Natural killer cell (primary cell): ENCODE measurements at places on chromosomes 6 and 20. TPM values are rescaled to one million over a fixed set of nuclear protein-coding genes. Genes with fewer than 3 reads are reported as not detected.

DNA sequence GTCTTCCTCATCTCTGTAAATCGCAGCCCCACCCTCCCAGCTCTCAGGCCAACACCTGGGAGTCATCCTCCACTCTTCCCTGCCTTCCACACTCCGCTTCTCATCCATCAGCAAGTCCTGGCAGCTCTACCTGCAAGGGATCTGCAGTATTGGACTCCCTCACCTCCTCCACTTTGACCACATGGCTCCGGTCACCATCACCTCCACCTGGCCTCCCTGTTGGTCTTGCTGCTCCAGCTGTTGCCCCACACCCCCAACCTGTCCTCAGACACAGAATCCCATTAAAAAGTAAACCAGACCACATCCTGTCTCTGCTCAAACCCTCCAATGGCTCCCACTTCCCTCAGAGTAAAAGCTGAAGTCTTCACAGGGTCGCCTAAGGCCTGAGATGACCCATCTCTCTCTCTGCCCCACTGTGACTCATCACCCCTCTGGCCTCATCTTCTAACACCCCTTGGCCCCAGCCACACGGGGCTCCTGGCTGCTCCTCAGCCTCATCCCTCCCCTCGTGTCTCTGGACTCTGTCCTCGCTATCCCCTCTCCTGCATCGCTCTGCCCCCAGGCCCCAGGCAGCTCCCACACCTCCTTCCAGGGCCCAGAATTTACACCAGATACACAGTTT is 185.1 kb upstream of the SULF2 start:
- no peaks in the 10 kb centered on the region for H3K27me3 ChIP-seq
- H3K27ac ChIP-seq: no peak overlapping the region
- no peak for DNase-seq
- H3K36me3 ChIP-seq: no peaks in the 10 kb centered on the region
- no peaks in the 10 kb centered on the region for H3K4me1 ChIP-seq

The MACROD2 gene
- total RNA-seq: 0.88 TPM

GRCh38 chr6:144746902-144747469 is 461.9 kb downstream of the UTRN start:
- peaks cover 48% of the 10 kb centered on the region for H3K36me3 ChIP-seq
- H3K4me3 ChIP-seq: no peak overlapping the region
- H3K27me3 ChIP-seq: no peaks in the 10 kb centered on the region

The CDSN gene
- total RNA-seq: not detected

DNA sequence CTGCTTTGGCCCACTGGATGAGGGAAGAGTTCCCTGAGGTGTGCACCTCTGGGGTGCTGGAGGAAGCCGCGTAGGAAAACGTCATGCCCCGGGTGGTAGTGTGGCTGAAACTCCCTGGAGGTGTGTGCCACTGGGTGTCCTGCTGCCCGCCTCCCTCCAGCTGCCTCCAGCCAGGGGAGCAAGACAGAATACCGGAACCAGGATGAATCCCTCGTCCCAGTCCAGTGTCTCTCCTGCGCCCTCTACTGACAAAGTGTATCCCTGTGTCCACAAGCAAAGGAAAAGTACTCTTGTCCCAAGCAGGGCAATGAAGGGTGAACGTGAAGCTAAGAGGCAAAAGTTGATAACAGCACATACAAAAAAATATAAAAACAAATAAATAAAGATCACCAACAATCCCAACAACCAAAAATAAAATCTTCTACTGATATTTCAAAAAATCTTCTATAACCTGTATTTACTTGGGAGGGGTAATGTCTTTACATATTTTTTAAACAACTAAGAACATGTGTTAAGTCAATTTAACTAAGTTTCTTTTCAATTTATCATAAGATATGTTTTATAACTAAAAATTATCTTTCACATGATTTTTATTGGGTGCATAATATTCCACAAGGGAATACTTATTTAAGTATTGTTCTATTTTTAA is 437.6 kb downstream of the MAFB start:
- no peaks in the 10 kb centered on the region for H3K4me1 ChIP-seq
- H3K4me3 ChIP-seq: no peak overlapping the region
- no peaks in the 10 kb centered on the region for H3K36me3 ChIP-seq
- H3K27me3 ChIP-seq: no peaks in the 10 kb centered on the region

The DEFB118 gene
- total RNA-seq: not detected
